ENCODE measurements at places on chromosomes 3 and 15.

GRCh38 chr15:58977887-58978286 lies 9.6 kb upstream of the RNF111 start:
- no peak for DNase-seq

DNA sequence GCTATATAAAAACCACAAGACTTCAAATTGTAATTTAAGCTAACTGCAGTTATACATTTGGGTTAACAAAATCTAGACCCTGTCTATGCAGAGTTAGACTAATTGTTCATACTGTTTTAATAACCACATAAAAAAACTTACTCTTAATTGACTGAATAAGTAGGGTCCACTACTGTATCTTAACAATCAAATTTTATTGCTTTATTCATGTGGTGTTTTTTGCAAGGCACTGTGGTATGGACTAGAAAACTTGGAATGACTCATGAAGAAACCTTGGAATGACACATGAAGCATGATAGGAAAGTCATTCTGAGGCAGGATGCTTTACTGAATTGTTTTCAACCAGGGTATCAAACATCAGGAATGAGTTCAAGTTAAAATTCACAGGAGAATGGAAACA lies 2.3 kb downstream of the SERP1 start:
- no peak for DNase-seq

DNA sequence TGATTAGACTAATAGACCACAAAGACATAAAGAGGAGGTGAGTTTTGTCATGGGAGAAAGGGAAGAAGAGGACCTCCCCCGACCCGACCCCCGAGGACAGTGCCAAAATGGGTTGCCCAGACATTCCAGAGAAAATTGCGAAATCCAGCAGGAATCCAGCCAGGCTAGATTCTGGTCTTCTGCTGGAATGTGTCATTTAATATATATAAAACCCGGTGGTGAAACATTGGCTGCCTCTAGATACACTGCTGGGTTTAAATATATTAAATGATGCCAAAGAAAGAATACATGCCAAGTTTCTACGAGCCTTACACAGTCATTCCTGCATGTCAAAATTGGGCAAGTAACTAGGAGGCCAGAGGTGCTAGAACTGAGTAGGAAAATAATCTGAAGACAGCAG lies 45.3 kb upstream of the SPESP1 start:
- no peak for DNase-seq

DNA sequence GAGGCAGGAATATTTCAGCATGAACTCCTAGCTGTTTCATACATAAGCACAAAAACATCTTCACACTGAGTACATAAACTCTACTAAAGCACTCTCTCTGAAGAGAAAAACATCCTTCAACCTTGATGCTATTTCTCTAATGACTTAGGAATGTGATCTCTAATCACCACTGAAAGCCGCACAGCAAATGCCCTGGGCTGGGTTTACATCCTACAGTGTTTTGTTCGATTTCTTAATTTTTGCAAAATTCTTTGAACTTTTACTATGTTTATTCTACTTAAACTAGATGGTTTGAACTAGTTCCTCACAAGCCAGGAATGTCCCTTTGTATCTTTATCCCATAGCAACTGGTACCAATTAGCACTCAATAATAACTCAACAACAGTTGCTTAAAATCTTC lies 130.9 kb upstream of the ABI3BP start:
- DNase-seq = no peak

DNA sequence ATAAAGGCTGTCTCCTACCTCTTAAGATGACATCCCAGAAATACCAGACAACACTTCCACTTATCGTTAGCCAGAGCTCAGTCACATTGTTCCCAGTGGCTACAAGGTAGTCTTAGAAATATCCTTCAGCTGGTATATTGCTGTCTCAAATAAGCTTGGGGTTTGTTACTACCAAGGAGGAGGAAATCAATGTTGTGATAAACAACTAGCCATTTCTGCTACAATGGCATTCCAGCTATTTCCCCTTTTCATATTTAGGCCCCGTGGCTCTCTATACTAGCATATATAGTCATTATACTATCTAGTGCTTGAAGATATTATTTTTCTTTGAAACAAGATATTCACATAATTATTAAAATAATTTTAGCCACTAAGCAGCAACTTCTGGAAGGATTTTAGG lies 56.5 kb downstream of the VPS8 start:
- no peak for DNase-seq

- no peak for DNase-seq
Observed at GRCh38 chr3:123743121-123743520, 141.0 kb downstream of the MYLK start.

DNA sequence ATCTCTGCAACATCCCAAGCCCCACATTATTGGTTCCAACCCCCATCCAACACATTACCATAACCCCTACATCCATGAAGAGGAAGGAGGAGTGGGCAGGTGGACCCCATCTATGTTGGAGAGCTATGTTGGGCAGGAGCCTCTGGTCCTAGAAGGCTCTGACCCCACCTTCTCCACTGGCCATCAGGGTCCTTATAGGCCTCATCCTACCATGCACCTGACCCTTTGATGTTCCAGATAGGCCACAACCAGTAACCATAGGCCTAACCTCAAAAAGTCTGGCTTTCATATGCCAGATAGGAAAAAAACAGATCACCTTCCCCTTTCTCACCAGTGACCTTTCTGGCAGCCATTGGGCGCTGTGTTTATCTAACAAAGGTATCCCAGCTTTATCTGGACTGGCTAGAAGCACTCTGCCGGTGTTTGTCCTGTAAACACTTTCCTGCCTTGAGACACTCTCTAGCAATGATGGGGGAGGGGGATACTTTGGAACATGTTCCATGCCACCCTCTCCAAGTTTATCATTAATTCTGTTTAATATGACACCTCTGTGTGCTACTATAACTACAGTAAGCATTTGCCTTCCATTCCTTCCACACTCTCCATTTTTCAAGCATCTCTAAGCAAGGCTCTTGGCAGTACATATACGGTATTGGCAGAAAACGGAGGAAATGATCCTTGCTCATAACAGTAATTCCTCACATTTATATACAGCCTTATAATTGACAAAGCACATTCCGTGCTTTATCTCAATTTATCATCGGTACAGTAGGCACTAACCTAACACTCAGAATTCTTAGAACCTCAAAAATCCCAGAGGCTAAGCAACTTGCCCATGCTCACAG lies 377.1 kb downstream of the VPS13C start:
- DNase-seq = no peak

GRCh38 chr3:185737020-185737419 lies 87.8 kb downstream of the IGF2BP2 start:
- DNase-seq = no peak

DNA sequence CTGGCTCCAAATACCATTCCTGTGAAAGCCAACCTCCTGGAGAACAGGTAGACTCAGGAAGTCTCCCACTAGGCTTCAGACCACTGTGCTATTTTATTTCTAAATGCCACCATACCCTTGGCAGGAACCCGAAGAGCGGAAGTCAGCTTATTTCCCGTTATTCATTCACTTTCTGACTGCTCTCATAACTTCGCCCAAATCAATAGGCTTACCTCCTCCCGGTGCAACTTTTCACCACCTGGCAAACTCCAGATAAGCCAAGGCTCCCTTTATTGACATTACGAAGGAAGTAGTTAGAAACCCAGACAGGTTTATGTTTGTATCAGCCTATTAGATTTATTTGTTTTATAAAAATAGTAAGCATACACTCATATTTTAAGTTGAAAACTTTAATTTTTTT lies 3.3 kb upstream of the CCDC54 start:
- DNase-seq = no peak

GRCh38 chr15:92812271-92812670 lies 87.9 kb upstream of the CHD2 start:
- no peak for DNase-seq

- no peak for DNase-seq
Observed at GRCh38 chr3:181442066-181442465, 269.7 kb upstream of the SOX2 start.

- no peak for DNase-seq
Observed at GRCh38 chr3:37114251-37115145, 59.9 kb downstream of the LRRFIP2 start.

GRCh38 chr3:178671377-178671776 lies 135.1 kb downstream of the KCNMB2 start:
- DNase-seq = no peak

GRCh38 chr3:139528924-139529323 lies 10.6 kb downstream of the RBP1 start:
- DNase-seq = no peak

DNA sequence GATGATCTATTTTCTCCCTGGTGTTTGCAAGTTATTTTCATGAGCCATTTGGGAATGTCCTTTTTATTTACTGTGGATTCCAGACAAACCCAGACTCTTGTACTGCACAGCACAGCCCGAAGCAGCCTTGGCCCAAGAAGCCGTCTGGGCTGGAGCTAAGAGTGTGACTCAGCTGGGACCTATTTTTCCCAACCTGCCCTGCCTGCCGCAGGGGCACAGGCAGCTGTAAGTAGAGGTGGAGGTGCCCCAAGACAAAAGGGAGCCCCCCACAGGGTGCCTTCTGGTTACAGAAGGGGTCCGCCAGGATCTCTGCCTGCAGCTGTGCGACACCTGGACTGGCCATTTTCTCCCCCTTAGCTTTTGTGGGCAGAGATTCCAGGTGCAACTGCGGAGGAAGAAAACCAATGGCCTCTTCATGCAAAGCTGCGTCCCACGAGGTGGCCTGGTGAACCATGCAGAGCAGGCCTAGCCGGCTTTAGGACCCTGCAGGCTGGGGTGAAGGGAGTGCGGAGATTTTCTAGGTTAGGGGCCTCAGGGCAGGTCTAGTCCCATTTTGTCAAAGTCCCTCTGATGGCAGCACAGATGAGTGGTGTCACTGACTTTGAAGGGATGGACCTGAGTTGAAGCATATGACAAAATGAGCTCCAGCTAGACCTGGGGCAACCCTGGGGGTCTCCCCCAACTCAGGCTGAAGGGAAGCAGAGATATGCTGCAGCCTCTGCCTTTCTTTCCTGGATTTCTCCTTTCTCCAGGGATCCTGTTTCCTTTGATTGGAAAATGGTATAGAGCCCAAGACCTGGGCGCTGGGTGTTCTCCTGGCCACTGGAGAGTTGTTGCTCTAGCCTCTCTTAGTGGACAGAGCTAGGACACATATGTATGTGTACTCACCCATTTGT lies 131.2 kb downstream of the KLF13 start:
- DNase-seq = no peak

- no peak for DNase-seq
Observed at GRCh38 chr3:132469326-132469725, 52.0 kb downstream of the DNAJC13 start.

GRCh38 chr3:133574260-133574881 lies 885 bp downstream of the CDV3 start:
- DNase-seq = peak; percentile 88

- DNase-seq = no peak
Observed at GRCh38 chr3:102979682-102980354, 545.0 kb downstream of the ZPLD1 start.

GRCh38 chr3:36380221-36381031 lies at the start of gene STAC:
Gene STAC (plus strand): TSS chr3:36380504. CDS start chr3:36380644, 140 bp downstream.
- DNase-seq = peak; percentile 89

DNA sequence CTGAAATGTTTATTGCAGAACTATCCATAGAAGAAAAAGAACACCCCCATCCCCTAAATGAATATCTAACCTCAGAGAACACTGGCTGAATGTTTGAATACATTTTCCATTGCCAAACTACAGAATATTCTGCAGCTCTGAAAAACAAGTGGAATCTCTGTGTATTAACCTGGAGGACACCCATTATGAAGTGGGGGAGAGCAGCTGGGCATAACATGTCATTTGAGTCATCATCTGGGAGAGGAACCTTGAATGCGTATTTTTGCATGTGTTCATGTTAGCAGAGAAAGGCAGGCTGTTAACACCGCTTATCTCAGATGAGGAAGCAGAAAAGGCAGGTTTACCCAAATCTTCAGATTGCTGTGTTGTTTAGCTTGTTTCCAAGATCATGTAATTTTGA lies 31.5 kb downstream of the ESYT3 start:
- DNase-seq = peak; percentile 32

DNA sequence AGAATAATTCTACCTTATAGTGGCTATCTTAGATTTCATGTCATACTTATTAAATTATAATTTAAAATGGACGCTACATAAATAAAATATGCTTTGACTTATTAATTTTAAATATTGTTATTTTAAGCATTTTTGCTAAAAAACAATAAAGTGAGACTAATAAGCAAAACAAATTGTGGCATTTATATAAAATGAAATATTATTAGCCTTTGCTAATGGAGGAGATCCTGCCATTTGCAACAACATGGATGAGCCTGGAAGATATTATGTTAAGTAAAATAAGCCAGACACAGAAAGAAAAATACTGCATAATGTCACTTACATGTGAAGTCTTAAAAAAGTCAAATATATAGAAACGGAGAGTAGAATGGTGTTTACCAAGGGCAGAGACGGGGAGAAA lies 54.8 kb upstream of the PIK3R4 start:
- no peak for DNase-seq

Measured in hematopoietic multipotent progenitor cell treated with erythropoietin and hydrocortisone succinate and interleukin-3 and kit ligand, for 4 days (in vitro differentiated cells).